GM04503 (cell line): ENCODE measurements at places on chromosomes 6 and 20.

- no peak for DNase-seq
Observed at GRCh38 chr6:77548190-77548589, 84.9 kb upstream of the HTR1B start.

- no peak for DNase-seq
Observed at GRCh38 chr6:105485456-105485855, 82.6 kb upstream of the PREP start.

DNA sequence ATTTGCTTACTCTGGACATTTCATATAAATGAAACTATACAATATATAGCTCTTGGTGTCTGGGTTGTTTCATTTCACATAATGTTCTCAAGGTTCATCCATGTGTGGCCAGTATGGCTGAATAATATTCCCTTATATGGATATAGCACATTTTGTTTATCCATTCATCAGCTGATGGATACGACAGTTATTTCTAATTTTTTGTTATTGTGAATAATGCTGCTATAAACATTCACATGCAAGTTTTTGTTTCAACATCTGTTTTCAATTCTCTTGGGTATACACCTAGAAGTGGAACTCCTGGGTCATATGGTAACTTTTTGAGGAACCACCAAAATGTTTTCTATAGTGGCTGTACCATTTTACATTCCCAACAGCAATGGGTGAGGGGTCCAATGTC, 101.1 kb downstream of the CDK19 start:
- no peak for DNase-seq

DNA sequence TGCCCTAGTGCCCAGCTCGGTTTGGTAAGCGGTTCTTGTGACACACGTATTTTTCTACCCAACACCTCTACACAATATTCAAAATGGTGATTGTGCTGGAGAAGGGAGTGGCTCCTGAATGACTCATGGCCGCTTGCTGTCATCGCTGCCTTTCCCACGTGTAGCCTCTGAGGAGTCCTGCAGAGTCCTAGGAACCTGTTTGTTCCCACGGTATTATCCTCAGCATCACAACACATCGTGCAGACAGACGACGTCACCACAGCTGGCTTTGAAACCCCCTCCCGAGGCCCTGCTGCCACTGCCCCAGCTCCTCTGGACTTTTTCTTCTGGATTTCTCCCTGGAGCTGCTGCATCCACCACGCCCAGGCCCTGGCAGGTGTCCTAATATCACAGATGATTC, 353.5 kb downstream of the SMOC2 start:
- DNase-seq: no peak

DNA sequence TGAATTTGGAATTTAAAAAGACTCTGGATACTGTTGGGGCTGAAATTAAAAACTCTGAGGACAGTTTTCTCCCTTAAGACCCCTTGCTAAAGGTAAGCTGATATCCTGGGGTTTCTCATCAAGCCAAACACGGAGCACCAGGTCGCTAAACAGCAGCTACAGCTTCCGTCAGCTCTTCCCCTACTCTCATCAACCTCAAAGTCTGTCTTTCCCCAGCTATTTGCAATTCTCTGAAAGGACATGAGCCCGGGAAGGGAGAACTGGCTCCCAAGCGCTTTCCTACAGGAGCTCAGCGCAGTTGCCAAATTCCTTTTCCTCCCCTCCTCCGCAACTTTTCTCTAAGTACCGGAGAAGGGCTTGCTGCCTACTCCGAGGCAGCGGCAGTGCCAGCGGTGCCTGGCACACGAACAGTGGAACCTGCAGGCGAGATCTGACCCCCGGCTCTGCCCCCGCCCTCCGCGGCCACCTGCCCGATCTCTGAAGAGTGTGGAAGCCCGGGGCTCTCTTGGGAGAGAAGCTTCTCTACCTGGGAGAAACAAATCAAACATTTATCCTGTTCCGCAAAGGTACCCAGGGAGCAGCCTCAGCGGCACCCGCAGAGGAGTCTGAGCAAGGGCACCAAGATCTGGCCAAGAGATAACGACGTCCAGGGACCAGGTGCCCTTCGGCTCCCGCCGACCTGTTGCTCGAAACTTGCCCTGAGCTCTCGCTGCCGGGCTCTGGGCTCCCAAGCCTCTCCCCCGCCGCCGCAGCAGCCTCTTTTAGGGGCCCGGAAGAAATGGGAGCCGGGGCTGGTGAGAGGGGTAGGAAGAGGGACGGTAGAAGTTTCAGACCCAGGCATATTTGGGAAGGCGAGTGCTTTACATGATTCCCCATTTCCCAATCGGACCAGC, 2.2 kb downstream of the CBLN4 start:
- no peak for DNase-seq

DNA sequence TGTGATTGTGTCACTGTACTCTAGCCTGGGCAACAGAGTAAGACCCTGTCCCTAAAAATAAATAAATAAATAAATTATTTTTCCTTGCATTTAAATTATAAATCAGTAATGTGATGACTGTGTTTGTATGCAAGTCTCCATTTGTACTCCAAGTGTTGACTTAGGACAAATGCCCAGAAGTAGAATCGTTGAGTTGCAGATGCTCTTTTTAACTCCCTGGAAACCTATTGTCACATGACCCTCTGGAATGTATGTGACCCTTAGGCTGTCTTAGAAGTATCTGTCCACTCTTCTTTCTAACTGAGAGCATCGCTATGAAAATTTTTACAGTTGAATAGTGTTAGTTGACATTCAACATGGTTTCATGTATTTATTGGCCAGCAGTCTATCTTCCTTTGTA, 18.8 kb downstream of the OR2A4 start:
- no peak for DNase-seq

DNA sequence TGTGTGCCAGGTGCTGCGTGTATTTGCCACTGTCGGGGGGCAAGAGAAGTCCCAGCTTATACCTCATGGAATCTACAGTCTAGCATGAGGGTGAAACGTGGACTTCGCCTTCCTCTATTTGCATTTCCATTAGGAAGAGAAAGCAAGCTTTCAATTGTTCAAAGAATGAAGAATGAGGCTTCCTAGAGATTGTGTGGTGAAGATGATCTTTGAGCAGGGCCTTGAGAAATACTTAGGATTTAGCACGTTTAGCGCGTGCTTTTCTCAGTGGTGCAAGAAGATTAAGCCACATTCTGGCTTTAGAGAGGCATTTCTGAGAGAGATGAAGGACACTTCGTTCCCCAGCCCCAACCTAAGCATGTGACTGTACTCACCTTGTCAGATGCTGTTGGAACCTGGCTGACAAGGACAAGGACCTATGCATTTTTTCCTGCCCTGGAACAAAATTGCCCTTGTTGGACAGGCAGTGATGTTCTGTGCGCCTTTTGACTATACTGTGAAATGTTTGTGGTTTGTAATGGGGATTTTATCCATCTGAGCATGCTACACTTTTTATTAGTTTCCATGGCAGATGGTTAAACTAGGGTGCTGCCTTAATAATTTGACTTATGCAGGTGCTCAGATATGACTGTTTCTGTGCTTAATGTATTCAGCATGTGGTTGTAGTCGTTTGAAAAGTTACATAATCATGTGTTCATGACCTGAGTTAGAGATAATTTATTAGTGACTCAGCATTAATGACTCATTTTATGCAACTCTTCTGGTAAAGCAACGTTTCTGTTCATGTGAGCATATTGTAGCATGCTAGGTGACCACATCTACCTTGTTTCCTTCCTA, 10.7 kb downstream of the TULP4 start:
- no peak for DNase-seq

GRCh38 chr20:18727032-18727508, 86.5 kb upstream of the SCP2D1 start:
- DNase-seq: no peak

DNA sequence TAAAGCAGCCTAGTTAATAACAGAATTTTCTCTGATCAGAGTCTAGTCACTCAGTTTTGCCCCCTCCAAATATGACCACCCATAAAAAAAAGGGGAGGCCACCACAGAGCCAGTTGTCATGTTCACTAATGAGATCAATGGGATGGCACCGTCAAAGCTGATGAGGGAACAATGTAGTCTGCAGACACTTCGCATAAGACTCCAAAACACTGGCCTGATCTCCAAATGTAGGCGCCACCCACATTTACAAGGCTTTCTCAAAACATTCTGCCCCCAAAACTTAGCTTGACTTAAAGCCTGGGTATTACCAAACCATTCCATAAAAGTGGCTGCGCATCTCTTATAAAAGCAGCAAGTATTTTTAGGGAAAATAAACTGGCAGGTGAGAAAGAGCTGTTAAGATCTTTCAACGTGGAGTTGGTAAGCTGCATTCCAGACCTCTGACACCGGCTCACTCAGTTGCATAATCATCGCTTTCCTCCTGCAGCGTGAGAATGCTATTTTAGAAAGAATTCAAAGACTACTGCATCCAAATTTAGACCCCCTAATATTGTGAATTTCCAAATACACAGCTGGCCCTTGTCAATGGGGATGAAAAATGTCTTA, 59.3 kb downstream of the TBC1D7 start:
- peak; percentile 40 for DNase-seq

DNA sequence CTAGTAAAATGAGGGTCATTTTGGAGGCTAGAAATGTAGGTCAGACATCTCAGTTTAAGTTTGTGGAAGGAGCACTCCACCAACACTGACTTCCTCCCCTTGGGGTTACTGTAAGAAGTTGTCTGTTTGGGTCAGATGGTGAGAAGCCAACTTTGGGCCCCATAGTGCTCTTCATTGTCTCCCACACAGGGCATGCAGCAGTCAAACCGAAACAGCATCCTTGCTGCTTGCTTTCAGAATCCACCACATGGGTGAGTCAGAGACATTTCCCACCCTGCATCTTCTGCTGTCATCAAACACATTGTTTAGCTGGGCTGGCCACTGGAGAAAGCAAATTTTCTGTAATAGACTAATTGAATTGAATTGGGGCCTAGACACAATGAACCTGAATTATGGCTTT, 16.8 kb downstream of the IL17F start:
- DNase-seq: no peak

GRCh38 chr20:52953020-52953419, 19.1 kb upstream of the TSHZ2 start:
- DNase-seq: no peak
